ENCODE measurements at places on chromosomes 13 and 19.

DNA sequence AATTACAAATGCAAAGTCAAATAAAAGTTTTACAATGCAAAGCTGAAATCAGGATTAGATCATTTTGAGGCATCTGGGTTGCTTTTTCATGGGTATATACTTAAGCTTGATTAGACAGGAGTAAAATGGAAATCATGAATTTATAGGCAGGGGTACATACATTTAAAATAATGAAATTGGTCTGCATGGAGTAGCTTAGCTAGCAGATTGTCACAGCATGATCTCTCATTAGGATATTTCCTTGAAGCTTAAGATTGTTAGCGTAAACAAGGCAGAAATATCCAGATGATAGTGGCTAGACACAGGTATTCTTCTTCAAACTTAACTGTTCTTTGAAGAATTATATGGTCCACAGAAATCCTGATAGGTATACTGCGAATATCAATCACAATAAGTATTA is 1627.0 kb upstream of the PCDH20 start:
- no peak for DNase-seq

DNA sequence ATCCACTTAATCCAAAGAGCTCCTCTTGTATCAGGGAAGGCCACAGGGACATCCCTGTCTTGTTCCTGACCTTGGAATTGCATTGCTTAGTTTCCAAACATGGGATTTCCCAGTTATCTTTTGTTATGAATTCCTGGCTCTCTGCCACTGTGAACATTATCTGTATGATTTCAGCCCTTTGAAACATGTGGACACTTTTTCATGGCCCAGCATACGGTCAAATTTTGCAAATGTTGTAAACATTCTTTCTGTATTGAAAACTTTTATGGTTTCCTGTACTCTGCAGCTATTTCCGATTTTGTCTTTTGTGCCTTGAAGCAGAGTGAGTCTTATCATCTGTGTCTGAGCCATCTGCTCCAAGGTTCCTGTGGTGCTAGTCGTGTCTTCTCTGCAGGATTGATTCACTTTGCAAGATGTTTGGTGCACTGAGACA is 4.5 kb upstream of the CFAP97D2 start:
- no peak for DNase-seq

DNA sequence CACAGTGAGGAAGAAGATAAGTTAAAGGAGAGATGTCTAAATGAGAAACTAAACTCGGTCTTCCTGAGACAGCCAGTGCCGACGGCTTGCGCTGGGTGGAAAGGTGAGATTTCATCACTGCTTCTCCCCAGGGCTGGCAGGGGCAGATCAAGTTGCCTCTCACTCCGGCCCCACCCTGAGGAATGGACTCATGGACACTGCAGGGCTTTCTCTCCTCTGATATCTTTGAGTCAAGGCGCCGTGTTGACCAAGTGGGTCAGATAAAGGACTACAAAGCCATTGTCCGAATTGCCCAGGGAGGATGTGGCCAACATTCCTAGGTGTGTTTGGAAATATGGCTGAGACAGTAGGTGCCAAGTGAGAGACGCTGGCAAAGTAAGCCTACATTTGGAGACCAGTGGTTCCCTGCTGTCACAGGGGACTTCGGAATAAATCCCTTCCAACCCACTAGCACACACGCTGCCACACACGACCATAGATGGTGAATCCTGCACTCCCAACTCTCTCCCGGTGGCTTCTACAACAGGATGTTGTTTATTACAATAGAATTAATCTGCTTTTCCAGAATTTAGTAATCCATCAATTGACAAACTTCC is 156.5 kb upstream of the TSC22D1 start:
- no peak for DNase-seq

GRCh38 chr13:106401081-106401480 is 134.4 kb downstream of the EFNB2 start:
- no peak for DNase-seq

- DNase-seq: no peak
Observed at GRCh38 chr19:33363476-33363875, 10.0 kb upstream of the CEBPG start.

- DNase-seq: no peak
Observed at GRCh38 chr19:7636317-7636690, 606 bp upstream of the STXBP2 start.

DNA sequence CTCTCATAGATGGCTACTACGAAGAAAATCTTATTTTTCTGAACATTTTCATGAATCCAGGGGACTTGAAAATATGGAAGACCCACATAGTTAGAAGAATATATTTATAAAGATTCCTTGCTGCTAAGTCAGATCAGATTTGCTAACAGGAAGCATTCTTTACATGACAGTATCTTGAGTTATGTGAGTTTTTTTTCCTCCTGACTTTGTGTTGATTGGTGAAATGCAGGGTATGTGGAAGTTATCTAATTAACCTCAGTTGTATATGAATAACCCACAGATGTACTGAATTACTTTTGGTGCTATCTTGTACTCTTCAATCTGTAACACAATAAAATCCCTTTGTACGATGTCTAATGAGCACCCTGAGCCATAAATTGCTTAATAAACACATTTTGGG is 53.8 kb downstream of the ESD start:
- DNase-seq: no peak

DNA sequence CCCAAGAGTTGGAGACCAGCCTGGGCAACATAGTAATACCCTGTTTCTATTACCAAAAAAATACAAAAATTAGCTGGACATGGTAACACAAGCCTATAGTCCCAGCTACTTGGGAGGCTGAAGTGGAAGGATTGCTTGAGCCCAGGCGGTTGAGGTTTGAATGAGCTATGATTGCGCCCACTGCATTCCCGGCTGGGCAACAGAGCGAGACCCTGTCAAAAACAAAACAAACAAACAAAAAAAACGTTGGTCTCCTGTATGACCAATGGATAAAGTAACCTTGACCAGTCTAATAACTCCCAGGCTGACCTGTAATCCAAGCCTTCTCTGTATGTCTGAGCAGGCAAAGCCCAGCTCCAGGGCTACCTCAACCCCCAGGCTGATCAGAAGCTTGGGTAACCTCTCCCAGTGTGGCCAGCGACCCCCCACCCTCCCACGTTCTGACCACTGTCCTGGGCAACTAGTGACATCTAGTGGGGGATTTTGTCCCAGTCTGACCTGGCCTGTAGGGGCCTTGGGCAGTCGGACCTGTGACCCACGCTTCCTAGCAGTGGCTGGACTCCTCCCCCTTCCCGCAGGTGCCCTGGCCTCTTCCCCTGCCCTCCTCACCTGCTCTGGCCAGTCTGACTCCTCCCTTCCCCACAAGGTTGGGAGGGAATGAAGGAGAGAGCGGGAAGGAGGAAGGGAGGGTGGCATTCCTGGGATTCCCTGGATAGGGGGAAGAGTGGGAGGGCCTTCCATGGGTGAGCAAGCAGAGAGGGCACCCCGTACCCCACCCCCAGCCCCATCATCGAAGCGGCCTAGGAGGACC is 1.0 kb upstream of the BCAM start:
- DNase-seq: no peak

- DNase-seq: no peak
Observed at GRCh38 chr13:62433660-62434059, 1018.0 kb upstream of the PCDH20 start.

- peak; percentile 26 for DNase-seq
Observed at GRCh38 chr13:41458761-41459431, 1.5 kb downstream of the RGCC start.

DNA sequence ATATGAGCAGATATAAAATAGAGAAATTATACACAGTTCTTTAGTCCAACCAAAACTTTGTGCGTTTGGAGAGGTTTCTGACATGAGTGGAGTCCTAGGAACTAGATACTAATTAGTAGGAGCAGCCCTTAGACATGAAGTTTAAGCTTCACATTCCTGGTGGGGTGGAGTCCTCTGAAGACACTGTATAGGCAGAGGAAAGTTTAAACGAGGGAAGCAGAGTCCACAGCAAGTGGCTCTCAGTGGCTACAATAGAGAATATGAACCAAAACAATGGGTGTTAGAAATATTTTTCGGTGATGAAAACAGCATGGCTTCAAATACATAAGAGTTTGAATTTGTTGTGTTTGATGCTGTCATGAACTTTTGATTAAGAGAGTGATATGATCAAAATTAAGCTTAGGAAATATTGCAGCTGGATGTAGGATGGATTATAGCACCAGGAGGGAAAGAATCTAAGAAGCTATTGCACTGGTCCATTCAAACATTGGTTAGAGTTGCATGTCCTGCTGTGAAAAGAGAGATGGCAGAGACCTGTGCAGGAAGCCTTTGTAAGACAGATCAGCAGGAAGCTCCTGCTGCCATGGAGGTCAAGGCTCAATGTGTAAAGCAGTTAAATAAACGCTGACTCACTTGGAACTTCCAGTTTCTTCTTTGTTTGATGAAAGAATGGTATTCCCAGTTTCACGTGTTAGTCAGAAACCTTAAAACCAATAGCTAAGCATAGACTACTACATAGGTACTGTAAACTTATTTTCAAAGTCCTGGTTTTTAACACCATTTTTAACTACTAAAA is 175.2 kb downstream of the TDRD3 start:
- no peak for DNase-seq

Measured in SK-N-DZ (cell line).